CD4-positive, alpha-beta T cell (primary cell): ENCODE measurements at places on chromosomes 3 and 15. TPM values are rescaled to one million over a fixed set of nuclear protein-coding genes. Genes with fewer than 3 reads are reported as not detected.

DNA sequence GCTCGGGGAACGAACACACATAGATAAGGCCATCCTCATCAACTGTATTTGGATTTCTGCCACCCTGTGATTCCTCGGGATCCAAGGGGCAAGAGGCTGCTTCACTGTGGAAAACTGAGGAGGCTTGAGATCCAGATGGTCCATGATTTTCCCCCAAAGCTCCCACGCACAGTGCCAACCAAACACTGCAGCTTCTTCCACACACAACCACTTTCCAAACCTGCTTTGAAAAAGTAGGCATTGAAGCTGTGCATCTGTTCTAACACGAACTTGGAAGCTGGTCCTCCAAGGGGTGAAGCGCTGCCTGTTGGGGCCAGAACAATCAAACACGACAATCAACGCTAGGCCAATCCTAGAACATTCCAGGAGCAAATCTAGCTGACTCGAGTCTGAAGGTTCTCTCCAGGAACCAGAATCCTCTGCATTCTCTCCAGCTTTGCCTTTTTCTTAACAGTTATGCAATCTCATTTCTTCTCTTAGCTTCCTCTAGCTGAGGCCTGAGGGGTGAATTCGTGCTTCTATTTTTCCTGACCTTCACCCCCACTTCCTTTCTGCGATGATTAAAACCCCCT is 104.4 kb downstream of the LRRK1 start:
- DNase-seq, result no peak

GRCh38 chr3:139074565-139075115 is 29.9 kb upstream of the PRR23C start:
- DNase-seq, result no peak

DNA sequence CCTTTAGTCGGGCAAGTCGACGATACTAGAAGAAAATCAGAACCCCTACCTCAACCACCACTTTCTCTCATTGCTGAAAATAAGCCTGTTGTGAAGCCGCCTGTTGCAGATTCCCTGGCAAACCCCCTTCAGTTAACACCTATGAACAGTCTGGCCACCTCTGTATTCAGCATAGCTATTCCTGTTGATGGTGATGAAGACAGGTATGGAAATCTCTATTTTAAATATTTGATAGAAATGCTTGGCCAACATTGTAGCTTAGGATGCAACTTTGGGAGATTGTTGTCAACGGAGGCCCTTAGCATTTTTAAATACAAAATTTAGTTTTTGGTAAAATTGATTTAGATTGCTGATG is 3.0 kb downstream of the TSC22D2 start:
- no peak for DNase-seq

DNA sequence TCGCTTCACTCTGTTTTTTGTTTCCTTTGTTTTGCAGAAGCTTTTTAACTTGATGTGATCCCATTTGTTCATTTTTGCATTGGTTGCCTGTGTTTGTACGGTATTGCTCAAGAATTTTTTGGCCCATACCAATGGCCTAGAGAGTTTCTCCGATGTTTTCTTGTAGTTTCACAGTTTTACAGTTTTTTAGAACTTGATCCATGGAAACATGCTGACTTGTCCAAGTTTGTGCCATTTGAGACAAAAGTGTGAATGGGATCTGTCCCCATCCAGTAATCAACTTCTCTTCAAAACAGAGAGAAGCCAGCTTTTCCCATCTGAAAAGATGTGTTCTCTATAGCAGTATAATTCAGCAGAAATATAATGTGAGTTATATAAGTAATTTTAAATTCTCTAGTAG is 266.5 kb upstream of the LRTM1 start:
- DNase-seq, result no peak

The FETUB gene
- not detected for total RNA-seq

The DUOX1 gene
- 0.17 TPM for total RNA-seq

The NR2E3 gene
- total RNA-seq, result not detected
